ENCODE measurements at places on chromosomes 16 and 17.

GRCh38 chr17:48791128-48792032 is 25.6 kb downstream of the TTLL6 start:
- DNase-seq = peak; percentile 14

- no peak for DNase-seq
These were observed 17.5 kb downstream of the LIMD2 start for GRCh38 chr17:63682441-63682840.

DNA sequence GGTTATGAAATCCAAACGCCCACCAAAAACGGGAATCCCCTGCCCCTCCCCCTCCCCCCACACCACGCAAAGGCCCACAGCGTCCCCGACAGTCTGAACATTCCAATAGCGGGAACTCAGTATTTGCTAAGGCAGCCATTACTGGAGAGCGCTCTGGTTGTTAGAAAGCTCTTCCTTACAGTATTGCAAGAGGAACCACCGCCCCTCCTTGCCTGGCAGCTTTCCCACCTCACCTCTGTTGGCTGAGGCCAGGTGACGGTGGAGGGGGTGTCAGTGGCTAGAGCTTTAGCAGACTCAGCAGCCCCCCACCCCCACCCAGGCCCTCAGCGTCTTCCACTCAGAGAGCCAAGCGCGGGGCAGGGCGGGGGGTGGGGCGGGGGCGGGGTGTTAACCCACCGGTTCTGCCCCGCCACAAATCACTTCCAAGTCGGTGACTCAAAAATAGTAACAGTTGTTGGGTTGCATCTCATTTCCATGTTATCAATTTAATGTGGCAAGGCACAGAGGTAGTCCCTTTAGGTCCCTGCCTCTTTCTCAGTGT is 2.2 kb upstream of the PLEKHH3 start:
- DNase-seq = no peak

DNA sequence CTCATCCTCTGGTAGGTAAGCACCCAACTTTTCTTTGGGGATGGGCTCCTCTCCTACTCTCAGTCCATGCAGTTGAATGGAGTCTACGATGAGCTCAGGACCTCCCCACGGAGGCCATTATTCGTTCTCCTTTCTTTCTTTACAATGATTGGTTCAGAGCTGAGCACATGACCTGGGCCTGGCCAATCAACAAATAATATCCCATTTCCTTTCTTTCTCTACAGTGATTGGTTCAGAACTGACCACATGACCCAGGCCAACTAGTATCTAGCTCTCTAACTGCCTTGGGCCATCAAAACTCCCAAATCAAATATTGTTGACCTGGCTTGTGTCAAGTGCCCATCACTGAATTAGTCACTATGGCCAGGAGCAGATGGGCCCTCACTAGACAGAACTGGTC is 129.2 kb downstream of the USP31 start:
- no peak for DNase-seq

DNA sequence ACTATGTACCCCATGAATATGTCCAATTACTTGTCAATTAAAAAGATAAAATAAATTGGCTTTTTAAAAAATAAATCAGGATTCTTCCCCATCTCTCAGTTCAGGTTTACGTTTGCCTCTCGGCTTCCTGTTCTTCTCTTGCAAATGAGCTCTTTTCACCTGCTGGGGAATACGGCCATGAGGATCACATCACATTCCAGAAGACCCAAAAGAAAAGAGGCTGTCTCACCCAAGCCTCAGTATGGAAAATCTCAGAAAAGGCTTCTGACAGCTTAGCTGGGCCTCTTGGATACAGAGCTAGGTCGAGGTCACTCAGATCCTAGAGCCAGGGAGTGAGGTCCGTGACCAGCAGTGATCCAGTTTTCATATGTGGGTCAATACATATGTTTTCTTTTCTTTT is 171.2 kb upstream of the SDK2 start:
- no peak for DNase-seq

- DNase-seq = no peak
These were observed 1.4 kb downstream of the SARM1 start for GRCh38 chr17:28372945-28373274.

GRCh38 chr17:79152110-79152509 is 77.5 kb downstream of the ENGASE start:
- DNase-seq = no peak

DNA sequence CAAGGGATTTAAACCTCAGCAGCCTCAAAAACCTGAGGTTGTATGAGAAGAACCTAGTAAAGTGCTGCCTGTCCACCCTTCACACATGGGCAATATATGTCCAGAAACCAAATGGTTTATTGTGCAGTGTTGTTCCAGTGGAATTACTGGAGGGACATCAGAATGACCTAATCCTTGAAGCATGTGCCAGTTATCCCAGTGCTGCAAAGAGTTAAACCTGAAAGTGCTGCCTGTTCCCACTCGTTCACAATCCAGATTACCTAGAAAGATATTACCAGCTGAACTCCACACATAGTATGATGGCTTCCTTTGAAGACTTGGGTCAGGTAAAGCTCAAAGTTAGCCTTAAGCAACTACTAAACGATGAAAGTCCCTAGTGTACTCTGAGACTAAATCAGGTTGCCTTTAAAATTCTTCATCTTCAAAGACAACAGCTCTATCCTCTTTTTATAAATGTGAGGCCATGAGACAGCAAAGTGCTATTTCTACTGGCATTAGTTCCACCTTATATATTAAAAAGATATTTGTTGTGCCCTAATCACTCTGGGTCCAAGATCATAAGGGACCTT is 133.1 kb downstream of the SNX11 start:
- no peak for DNase-seq

GRCh38 chr17:35064516-35065215 is 1.2 kb upstream of the RFFL start:
- no peak for DNase-seq

GRCh38 chr17:57108671-57109392 is 23.8 kb downstream of the AKAP1 start:
- DNase-seq = no peak

GRCh38 chr17:62680541-62681052 is 53.1 kb downstream of the MRC2 start:
- no peak for DNase-seq

DNA sequence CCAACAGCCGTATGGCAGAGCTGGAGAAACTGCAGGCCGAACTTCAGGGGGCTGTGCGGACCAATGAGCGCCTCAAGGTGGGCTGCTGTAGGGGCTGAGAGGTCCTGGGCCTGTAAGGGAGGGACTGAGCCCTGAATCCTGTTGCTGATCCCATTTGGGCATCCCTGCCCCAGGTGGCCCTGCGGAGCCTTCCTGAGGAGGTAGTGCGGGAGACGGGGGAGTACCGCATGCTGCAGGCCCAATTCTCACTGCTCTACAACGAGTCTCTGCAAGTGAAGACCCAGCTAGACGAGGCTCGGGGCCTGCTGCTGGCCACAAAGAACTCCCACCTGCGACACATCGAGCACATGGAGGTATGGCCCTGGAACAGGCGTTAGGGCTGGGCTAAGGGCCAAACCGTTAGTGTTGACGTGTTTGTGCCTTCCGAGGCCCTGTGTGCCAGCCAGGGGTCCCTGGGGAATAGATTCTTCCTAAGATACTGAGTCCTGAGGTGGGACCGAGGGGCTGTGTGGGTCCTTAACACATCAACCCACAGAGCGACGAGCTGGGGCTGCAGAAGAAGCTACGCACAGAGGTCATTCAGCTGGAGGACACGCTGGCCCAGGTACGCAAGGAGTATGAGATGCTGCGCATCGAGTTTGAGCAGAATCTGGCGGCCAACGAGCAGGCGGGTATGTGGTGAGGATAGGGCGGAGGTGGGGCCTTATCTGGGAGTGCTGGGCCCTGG is 4.2 kb downstream of the RNF40 start:
- no peak for DNase-seq

DNA sequence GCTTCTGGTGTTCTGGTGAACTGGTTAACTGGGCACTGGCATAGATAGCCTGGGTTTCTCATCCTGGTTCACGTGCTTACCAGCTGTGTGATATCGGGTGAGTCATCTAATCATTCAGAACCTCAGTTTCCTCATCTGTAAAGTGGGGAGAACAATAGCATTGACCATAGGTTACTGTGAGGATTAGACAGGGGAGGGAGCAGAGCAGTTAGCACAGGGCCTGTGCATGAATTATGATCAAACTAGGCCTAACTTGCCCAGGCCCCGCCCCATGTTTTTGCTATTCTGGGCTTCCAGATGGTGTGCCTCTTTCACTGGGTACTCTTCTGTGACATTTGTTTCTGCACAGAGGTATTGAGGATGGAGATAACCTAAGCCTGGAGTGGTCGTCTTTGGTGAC is 4.6 kb upstream of the KLHL36 start:
- DNase-seq = no peak

DNA sequence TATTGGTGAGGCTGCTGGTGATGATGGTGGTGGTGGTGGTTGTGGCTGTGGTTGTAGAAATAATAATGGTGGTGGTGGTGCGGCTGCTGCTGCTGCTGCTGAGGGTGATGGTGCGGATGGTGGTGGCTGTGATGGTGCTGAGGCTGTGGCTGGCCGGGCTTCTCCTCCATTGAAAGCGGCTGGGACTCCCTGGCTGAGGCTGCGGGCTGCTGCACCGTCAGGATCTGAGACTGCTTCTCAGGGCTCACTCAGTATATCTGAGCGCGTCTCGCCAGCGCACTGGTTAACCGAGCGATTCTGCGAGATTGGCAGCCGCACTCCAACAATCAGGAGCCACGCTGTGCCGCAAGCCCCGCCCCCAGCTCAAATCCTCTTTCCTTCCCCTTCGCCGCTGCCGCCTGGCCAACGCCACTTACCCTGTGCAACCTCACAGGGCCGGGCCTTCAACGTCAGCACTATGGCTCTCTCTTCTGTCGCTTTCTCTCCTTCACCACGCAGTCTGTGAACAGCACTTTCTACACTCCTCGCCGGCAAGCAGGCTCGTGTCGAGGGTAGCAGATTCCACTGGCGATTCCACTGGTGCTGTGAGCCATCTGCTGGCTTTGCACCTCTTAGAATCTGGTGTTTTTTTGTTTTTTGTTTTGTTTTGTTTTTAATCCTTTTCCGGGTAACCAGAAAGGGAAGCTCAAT is at the start of gene NUFIP2:
Gene NUFIP2 (minus strand): TSS at position 259 of the 690 bp plus-strand sequence. CDS start 89 bp downstream, at position 170.
- peak; percentile 99 for DNase-seq

Measured in CD4-positive, alpha-beta T cell treated with Interleukin-1 beta for 1 hour (primary cell).